Umbilical cord (tissue), 2 donors: ENCODE measurements at places on chromosomes 2 and 18. TPM values are rescaled to one million over a fixed set of nuclear protein-coding genes. Genes with fewer than 3 reads are reported as not detected.

The TMEM200C gene
- 5.1 TPM for total RNA-seq

The NTSR2 gene
- total RNA-seq = not detected

The CCBE1 gene
- 2.4 TPM for total RNA-seq

The SOX11 gene
- 10.1 TPM for total RNA-seq

The PLEKHH2 gene
- 79.4 TPM for total RNA-seq

The PSMA8 gene
- 6.3 TPM for total RNA-seq
